ENCODE measurements at places on chromosomes 7 and 10.

DNA sequence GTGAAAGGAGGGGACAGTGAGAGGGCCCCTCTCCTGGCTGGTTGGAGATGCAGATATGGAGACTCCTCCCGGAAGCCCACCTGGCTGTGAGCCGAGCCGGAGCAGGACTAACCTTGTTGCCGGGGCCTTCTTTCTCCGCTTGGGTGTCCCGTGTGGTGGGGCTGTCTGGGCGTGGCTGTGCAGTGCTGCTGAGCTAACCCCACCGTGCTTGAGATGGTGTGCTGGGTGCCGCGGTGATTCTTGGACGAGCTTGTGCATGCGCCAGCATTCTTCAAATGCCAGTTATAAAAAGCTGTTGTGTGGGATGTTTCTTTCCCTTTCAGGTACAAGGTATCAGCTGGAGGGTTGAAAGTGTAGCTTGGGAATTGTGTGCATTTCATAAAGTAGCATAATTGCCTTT lies 48.8 kb downstream of the DAGLB start:
- no peak for DNase-seq

DNA sequence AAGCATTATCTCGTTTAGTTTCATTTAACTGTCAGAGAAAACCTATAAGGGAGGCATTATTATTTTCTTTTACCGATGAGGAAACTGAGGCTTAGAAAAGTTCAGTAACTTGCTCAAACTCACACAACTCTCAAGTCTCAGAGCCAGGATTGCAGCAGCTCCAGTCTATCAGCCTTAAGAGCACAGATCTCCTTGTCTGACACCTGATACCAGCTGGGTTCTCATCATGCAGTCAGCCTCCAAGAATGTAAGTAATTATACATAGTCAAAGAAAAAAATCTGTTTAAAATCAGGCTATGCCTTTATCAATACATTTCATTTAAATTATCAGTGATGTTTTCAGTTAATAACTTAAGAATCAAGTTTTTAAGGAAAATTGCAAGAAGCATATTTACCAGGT lies 236.6 kb upstream of the TCF7L2 start:
- peak; percentile 39 for DNase-seq

GRCh38 chr10:123848564-123849457 lies 42.8 kb downstream of the CPXM2 start:
- DNase-seq: no peak

DNA sequence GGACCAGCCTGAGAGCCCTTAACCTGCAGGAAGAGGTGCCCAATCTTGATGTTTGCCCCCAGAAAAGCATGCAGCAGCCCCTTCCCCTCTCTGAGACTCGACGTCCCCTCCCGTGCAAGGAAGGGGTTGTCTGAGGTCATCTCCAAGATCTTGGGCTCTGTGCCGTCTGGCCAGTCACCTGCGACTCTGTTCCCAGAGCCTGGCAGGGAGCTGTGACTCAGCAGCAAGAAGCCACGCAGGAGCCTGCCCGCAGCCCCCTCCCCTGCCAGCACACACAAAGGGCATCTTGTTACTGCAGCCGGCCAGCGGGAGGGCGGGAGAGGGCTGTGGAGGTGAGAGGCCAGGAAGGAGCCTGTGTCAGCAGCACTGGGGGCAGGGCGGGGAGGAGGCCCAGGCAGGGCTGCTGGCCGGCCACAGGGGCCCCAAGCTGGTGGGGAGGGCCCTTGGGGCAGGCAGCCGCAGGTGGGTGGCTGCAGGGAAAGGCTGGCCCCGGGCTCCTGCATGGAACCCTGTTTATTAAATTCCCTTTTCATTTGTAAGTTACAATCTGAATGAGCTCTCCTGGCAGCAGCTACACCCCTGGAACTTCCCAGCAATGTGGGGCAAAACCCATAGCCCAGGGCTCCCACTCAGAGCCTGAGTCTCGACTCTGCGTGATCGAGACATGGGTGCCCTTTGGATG lies 103.7 kb upstream of the ZMIZ1 start:
- no peak for DNase-seq

- no peak for DNase-seq
Observed at GRCh38 chr10:5070648-5071410, 23.4 kb upstream of the AKR1C3 start.

GRCh38 chr10:103772096-103772845 lies 83.1 kb downstream of the SH3PXD2A start:
- DNase-seq: peak; percentile 89

Measured in fibroblast of skin of abdomen (primary cell).